Activated naive CD8-positive, alpha-beta T cell treated with anti-CD3 and anti-CD28 coated beads, Interleukin-2, amount 10 ng/mL, durations not matched to agents 7 days and 5 days (primary cell): ENCODE measurements at places on chromosomes 6 and 20.
A peak's percentile ranks its signal among the peaks of the same experiment; 100 is the strongest.

DNA sequence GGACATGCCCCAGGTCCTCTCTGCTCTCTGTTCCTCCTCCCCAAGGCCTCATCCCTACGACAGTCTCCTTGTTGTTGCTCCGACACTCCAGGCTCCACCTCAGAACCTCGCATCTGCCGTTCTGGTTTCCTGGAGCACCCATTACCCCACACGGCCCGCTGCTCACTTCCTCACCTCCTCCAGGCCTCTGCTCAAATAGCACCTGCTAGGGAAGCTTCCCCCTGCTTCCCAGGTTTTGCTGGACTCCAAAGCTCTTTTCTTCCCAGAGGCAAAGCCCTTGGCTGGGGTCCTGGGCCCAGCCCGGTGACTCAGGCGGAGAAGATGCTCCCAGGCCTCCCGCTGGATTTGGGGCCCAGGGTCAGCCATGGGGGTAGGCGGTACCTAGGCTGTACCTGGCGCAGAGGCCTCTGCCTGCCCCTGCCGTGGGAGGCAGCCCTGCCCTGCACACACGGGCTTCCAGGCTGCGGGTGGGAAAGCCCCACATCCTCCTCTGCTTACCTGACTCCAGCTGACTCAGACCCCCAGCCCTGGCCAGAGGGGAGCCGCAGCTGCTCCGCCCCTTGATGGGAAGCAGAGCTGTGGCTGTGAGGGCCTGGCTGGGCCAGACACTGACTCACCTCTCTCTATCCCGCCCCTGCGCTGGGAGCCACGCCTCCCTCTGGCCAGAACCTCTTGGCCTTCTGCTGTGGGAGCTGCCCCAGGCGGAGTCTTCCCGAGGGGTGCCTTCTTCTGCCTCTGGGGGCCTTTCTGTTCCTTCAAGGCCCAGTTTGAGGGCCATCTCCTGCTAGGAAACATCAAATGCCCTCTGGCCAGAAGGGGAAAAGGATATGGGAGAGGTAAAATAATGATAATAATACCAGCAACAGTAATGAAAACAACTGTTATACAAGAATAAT is 130.5 kb downstream of the CEBPB start:
- no peak overlapping the region for H3K4me3 ChIP-seq
- peaks cover 11% of the 10 kb centered on the region for H3K4me1 ChIP-seq
- no peak for DNase-seq
- peak overlapping the region; percentile 4 for H3K27ac ChIP-seq
- peaks cover 2% of the 10 kb centered on the region for H3K36me3 ChIP-seq

- H3K27ac ChIP-seq, result no peak overlapping the region
- no peaks in the 10 kb centered on the region for H3K36me3 ChIP-seq
- peaks cover 44% of the 10 kb centered on the region for H3K27me3 ChIP-seq
- H3K4me3 ChIP-seq, result no peak overlapping the region
- DNase-seq, result no peak
- H3K4me1 ChIP-seq, result peaks cover 1% of the 10 kb centered on the region
These were observed 67.0 kb upstream of the TMEM30A start for GRCh38 chr6:75351570-75351969.

- H3K27ac ChIP-seq, result no peak overlapping the region
- H3K36me3 ChIP-seq, result no peaks in the 10 kb centered on the region
- peak overlapping the region; percentile 45 for H3K4me3 ChIP-seq
These were observed 68.1 kb downstream of the DLL1 start for GRCh38 chr6:170222498-170223471.

DNA sequence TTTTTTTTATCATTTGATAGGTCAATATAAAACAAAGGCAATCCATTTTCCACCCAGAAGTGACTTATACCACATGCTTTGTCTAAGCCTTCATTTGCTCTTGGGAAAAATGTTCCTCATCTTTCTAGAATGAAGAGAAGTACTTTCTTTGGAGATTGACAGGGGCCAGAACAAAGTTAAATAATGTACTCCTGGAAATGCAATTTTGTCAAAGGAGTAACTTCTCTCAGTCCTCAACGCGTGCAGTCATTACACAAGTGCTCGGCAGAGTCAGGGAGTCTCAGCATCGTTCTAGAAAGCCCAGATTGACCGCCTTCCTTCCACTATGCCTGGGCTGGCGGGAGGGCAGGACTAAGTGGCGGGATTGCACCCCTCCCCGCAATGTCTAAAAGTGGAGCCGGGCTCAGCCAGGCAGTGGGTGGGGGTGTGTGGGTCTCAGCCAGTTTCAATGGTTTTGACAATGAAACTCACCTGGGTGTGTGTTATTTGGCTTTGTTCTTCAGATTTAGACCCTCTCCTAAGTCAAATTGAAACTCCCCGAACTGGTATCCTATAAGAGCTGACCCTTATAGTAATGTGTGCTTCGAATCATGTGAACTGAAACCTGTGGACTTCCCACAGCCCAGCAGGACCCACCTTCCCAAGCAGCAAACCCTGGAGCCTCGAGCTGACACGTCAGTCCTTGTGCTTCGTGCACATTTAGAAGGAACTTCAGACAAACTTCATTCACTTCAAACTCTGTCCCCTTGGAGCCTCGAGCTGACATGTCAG is 63.2 kb upstream of the DUSP22 start:
- no peak overlapping the region for H3K4me3 ChIP-seq
- H3K27me3 ChIP-seq, result no peaks in the 10 kb centered on the region
- H3K27ac ChIP-seq, result no peak overlapping the region
- peaks cover 6% of the 10 kb centered on the region for H3K36me3 ChIP-seq
- DNase-seq, result no peak

- H3K36me3 ChIP-seq, result peaks cover 7% of the 10 kb centered on the region
- H3K4me1 ChIP-seq, result peaks cover 13% of the 10 kb centered on the region
- H3K27ac ChIP-seq, result peak overlapping the region; percentile 34
- no peak overlapping the region for H3K4me3 ChIP-seq
These were observed 189.3 kb downstream of the TRIM27 start for GRCh38 chr6:28734443-28734959.

DNA sequence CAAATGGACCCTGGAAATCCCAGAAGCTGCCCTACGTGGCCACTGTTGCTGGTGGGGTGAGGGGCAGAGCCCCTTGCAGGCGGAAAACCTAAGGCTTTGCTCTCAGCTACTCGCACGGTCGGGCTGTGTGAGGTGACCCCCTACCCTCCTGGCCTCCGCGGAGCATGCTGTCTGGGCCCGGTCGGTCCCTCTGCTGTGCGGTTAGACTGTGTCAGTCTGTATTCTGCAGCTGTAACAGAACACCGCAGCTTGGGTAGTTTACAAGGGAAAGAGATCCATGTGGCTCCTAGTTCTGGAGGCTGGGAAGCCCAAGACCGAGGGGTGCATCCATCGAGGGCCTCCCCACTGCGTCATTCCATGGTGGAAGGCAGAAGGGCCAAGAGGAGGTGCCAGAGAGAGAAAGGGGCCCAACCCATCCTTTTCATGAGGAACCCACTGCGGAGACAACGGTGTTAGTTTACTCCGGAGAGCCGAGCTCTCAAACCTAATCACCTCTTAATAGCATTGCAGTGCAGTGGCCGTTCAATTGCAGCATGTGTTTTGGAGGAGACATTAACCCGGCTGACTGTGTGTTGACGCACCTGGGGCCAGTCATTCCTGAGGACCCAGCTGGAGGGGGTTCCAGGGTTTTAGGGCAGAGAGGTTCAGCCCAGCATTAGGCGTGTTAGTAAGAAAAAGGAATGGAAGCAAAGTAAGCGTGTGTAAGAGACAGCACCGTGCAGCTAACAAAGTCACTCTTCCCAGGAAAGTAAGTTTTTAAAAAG is 18.3 kb downstream of the COL9A3 start:
- no peak overlapping the region for H3K27ac ChIP-seq
- no peaks in the 10 kb centered on the region for H3K36me3 ChIP-seq
- no peak overlapping the region for H3K4me3 ChIP-seq
- no peak for DNase-seq
- H3K27me3 ChIP-seq, result no peaks in the 10 kb centered on the region

- H3K4me3 ChIP-seq, result no peak overlapping the region
- no peaks in the 10 kb centered on the region for H3K4me1 ChIP-seq
- H3K27me3 ChIP-seq, result no peaks in the 10 kb centered on the region
- no peak for DNase-seq
- no peak overlapping the region for H3K27ac ChIP-seq
These were observed 10.2 kb downstream of the PLCB4 start for GRCh38 chr20:9078826-9079731.

DNA sequence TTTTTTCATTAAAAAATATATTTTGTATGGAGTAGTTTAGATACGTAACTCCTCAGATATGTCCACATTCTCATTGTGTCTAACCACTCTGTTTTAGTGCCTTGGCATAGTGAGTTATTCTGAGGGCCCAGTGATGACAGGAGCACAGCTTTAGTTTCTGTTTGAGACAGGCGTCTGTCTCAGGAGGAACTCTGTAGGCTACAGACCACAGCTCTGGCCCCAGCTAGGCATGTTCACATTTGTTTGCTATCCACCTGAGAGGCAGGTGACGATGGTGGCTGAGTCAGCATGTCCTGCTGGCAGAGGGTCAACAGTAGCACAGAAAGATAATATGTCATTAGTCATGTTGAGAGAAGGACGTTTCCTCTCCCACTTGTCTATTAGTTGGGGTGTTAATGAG is 16.3 kb downstream of the LRRC1 start:
- peaks cover under 1% of the 10 kb centered on the region for H3K4me1 ChIP-seq
- no peak overlapping the region for H3K4me3 ChIP-seq
- no peaks in the 10 kb centered on the region for H3K27me3 ChIP-seq
- no peak overlapping the region for H3K27ac ChIP-seq
- DNase-seq, result no peak

DNA sequence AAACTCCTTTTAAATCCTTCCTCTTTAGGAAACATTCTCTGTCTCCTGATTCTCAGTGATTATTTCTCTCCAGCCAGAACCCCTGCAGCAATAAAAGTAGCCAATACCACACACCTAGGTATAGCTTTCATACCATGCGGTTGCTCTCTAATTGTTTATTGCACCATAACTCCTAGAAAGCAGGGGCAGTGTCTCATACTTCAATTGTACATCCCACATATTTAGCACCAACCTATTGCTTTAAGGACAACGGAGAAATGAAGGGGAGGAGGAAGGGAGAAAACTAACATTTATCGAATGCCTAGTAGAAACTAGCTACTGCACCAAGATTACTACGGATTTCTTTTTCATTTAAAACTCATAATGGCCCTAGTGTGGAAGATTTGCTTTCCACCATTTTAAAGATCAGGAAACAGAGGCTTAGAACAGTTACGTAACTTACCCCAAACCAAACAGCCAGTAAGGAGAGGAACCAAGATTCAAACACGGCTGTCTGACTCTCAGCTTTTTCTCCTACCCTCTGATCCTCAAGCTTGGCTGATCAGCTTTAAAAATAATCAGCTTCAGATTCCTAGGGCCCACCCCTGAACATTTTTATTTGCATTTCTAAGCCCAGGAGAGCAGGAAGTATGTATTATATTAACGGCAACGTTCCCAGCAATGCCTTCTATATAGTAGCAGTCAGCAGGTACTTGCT is 43.4 kb upstream of the ATXN1 start:
- no peak overlapping the region for H3K4me3 ChIP-seq
- H3K4me1 ChIP-seq, result no peaks in the 10 kb centered on the region
- H3K27me3 ChIP-seq, result peaks cover 5% of the 10 kb centered on the region
- peaks cover under 1% of the 10 kb centered on the region for H3K36me3 ChIP-seq
- no peak overlapping the region for H3K27ac ChIP-seq
- DNase-seq, result no peak

GRCh38 chr20:43363506-43363905 is 94.2 kb upstream of the SRSF6 start:
- H3K27ac ChIP-seq, result no peak overlapping the region
- no peaks in the 10 kb centered on the region for H3K4me1 ChIP-seq
- no peak overlapping the region for H3K4me3 ChIP-seq
- no peaks in the 10 kb centered on the region for H3K36me3 ChIP-seq
- H3K27me3 ChIP-seq, result peaks cover 11% of the 10 kb centered on the region
- DNase-seq, result no peak

- H3K27ac ChIP-seq, result no peak overlapping the region
- no peaks in the 10 kb centered on the region for H3K36me3 ChIP-seq
- H3K4me1 ChIP-seq, result no peaks in the 10 kb centered on the region
- peaks cover 1% of the 10 kb centered on the region for H3K27me3 ChIP-seq
These were observed 212.9 kb downstream of the PLCB4 start for GRCh38 chr20:9281803-9282202.
